ENCODE measurements at places on chromosomes 6 and 20. TPM values are rescaled to one million over a fixed set of nuclear protein-coding genes. Genes with fewer than 3 reads are reported as not detected.

TNF gene
- not detected for total RNA-seq

ARID1B gene
- total RNA-seq, result 61.4 TPM

TBX18 gene
- 45.0 TPM for total RNA-seq

ZSCAN12 gene
- total RNA-seq, result 5.8 TPM

ADGRF5 gene
- 39.0 TPM for total RNA-seq

ACSS1 gene
- 1.7 TPM for total RNA-seq

SYCP2 gene
- 0.36 TPM for total RNA-seq

HAO1 gene
- total RNA-seq, result not detected

TFAP2D gene
- 0.46 TPM for total RNA-seq

FAM209B gene
- not detected for total RNA-seq

TREM2 gene
- total RNA-seq, result not detected
